ENCODE measurements at places on chromosomes 5 and 9.

GRCh38 chr5:25540628-25541027 lies 895.9 kb upstream of the CDH10 start:
- DNase-seq = no peak

DNA sequence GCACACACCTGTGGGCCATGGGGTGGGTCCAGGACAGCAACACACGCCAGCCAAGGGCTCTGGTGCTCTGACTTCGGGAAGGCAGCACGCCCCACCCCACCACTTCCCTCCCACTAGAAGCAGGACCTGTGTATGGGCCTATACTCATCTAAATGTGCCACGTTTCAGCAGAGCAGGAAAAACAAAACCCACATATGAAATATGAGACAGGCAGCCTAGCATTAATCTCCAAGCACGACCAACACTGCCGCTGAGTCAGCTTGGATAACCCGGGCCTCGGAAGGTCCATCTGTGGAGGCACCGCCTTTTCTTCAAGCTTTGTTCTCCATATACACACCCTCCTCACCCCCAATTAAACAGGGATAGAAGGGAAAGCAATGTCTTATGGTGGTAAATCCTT lies 203.1 kb downstream of the ROR2 start:
- DNase-seq = no peak

DNA sequence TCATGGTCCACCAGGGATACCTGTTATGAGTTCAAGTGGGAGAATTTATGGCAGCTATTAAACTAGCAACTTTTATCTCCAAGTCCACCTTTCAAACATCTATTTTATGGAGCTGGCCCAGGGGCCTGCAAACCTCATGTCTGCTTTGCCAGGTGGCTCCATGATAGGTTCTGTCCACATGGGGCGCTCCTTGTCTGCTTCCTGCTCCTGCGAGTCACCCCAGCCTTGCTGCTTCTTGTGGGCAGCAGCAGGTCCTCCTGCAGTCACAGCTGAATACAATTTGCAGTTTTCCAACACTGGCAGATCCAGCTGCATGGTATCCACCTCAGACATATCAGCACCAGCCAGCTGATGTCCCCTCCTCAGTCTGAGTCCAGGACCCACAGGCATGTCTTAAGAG lies 39.6 kb upstream of the FRRS1L start:
- DNase-seq = peak; percentile 10

DNA sequence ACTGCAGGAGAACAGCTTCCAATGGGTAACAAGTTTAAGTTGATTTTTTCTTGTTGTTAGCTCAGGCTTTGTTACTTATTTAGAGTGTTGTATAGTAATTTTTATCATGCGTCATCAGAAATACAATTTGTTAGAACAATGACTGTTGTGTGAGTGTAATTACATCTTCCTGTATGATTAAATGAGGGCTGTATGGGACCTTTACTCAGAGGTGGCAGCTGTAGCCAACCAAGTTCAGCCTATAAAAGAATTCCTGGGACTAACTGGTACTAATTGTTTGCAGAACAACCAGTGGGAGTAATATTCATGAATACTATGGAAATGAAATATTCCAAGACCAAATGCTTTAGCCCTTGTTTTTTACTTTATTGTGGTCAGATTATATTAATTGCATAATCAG lies 30.8 kb upstream of the TJP2 start:
- DNase-seq = no peak

DNA sequence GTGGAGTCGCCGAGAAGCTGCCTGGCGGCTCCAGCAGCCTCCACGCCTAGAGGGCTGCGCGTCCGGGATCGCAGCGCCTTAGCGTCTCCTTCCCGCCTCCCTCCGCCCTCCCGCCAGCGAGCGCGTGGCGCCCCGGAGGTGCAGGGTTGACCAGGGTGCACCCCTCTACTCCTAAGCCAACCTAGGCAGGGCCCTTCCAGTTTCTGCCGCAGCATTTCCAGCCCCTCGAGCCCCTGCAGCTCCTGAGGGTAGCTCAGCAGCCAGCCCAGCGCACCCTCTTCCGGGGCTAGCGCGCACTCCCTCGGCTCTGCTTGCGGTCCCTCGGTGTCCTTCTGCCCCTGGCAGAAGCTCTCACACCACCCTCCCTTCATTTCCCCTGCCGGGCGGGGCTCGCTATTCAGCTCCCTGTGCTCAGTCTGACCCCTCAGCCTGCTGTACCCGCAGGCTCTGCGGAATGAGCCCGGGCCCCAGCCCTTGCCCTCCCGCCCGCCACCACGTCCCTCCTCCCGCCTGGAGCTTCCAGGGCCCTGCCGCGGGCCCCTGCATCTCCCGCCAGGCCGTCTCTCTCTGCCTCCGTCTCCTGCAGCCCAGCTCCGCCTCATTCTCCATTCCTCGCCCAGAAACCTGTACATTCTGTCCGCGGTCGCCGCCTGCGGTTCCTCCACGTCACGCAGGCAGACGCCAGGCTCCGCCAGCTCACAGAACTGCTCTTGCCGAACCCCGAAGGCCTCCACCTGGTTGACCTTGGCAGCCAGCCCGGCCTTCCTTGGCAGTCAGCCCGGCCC lies 61.8 kb downstream of the SPATA31C2 start:
- peak; percentile 73 for DNase-seq

DNA sequence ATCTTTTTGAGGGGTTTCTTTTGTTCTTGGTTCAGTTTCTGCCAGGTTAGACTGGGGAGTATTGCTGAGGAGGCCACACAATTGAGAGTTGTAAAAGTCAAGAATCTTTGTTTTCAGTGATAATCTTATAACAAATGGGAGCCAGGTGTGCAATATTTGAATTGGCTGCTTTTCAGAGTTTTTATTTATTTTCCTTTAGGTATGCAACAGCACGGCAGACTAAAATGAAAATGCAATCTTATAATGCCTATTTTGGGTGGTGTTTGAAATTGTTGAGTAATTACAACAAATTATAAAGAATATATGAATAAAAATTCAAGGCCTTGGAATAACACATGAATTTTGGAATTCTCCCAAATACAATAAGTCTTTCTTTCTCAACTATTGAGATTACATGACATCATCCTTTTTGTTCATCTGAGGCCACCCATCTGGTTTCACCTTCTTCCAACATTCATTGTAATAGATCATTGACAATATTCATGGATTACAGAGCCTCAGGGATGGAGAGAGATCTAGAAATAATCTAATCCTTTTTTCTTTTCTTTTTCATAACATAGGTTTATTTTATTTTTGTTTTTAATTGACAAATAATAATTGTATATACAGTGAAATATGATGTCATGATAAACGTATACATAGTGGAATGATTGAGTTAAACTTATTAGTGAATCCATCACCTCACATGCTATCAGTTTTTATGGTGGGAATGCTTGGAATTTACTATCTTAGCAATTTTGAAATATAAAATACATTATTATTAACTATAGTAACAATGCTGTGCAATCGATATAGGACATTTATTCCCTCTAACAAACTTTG lies 1061.0 kb downstream of the NR2F1-AS1 start:
- DNase-seq = no peak

DNA sequence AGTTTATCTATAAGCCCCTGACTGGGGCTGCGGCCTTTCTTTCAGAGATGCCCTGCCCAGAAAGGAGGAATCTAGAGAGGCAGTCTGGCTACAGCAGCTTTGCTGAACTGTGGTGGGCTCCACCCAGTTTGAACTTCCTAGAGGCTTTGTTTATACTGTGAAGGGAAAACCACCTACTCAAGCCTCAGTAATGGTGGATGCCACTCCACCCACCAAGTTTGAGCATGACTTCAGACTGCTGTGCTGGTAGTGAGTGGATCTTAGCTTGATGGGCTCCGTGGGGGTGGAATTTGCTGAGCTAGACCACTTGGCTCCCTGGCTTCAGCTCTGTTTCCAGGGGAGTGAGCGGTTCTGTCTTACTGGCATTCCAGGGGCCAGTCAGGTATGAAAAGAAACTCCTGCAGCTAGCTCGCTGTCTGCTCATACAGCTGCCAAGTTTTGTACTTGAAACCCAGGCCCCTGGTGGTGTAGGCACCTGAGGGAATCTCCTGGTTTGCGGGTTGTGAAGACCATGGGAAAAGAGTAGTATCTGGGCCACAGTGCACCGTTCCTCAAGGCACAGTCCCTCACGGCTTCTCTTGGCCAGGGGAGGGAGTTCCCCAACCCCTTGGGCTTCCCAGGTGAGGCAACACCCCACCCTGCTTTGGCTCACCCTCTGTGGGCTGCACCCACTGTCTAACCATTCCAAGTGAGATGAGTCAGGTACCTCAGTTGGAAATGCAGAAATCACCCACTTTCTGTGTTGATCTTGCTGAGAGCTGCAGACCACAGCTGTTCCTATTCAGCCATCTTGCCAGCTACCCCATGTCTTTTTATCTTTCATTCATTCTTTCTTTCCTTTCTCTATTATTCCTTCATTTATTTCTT lies 211.8 kb upstream of the C9orf72 start:
- no peak for DNase-seq

GRCh38 chr9:38009990-38010389 lies 59.0 kb downstream of the SHB start:
- no peak for DNase-seq

- no peak for DNase-seq
Observed at GRCh38 chr5:34817558-34818351, 21.2 kb upstream of the TTC23L start.

Measured in NB4 (cell line).